Naive thymus-derived CD8-positive, alpha-beta T cell (primary cell): ENCODE measurements at places on chromosomes 4 and X.
A peak's percentile ranks its signal among the peaks of the same experiment; 100 is the strongest.

- DNase-seq = no peak
These were observed 19.0 kb downstream of the FHL1 start for GRCh38 chrX:136166221-136166855.

- no peak for DNase-seq
These were observed 23.5 kb upstream of the SOWAHD start for GRCh38 chrX:119734897-119735339.

DNA sequence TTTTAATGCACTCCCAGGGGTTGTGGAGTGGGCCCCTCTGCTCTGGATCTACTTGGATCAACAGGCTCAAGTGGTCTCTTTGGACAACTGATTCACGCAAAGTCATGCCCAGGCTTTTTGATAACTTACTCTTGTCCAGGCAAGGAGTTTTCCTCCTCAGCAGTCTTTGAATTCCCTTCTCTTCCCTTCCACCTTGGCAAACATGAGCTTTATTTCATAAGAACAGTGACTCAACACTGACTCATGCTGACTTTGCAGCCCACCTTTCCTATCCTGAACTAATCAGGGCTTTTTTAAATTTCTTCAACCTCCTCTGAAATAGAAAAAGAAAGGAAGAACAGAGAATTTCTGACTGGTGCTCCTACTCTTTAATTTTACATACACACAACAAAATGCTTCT is 132.1 kb upstream of the LDB2 start:
- no peak for DNase-seq

DNA sequence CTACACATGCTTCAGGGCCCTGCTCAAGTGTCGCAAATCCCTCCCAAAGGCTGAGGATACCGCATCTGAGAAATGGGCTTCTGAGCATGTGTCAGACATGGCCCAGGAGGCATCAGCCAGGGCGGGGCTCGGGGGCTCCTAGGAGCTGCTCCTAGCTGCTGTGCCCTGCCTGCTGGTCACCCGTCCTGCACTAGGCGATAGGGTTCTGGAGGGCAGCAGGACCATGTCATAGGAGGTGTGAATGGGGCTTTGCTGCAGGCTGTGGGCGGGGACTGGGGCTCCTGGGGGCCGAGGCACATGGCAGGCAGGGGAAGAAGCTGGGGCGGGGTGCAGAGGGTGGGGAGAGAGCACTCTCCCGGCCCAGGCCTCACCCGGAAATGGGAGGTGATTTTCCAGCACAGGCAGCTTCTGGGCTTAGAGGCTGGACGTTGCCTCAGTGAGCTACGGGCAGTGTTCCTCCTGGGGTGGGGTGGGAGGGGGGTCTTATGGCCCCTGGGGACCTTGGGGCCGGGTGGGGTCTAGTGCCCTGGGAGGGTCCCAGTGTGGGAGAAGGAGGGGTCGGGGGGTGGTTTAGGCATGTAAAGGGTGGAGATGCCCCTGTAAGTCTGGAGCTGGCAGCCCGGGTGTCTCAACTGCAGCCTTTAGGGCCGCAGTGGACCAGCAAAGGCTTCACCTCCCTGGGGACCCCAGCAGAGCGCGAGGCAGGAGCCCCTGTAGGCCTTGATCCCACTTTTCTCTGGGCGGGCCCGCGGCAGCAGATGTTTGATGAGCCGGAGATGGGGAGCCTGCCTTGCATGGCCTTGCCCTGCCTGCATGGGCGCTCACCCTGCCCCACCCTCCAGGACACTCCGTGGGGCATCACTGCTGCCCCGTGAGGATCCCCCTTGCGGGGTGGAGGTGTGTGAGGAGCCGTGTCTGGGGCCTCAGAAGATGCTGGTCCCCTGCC is 98.6 kb upstream of the LRPAP1 start:
- no peak for DNase-seq

GRCh38 chr4:152778656-152779512 is 646 bp downstream of the TIGD4 start:
- DNase-seq = peak; percentile 30

DNA sequence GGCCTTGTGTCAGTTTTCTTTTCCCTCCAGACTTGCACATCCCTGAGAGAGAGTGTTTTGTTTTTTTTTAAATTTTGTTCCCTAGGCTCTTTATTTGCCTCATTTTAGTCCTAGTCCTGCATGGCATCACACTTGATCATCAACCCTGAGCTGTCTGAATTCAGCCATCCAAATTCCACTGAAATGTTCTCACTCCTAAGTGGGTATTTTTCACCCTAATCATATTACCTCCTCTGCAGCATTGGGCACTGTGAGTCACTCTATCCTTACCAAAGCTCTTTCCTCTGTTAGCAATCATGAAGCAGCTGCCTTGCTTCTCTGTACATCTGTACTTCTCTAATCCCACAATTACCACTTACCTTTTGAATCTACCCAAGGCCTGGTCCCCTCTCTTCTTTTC is 356.6 kb upstream of the MAGEB2 start:
- DNase-seq = no peak

DNA sequence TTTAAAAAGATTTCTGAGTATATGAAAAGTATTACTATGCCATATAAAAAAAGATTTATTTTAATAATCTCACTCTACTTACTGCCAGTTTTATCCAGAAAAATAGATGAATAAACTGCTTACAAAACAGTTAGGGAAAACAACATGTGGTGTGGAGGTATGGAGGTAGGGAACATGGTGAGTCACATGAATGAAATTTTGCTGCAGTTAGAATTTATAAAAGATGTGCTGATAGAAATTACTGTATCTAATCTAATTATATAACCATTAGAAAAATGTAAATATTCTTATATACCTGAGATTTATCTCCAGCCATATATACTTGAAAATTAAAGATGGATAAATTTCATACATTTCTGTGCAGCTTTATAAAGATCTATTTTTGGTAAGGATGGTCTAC is 184.0 kb upstream of the ANK2 start:
- no peak for DNase-seq
